ENCODE measurements at places on chromosomes 3 and 15. TPM values are rescaled to one million over a fixed set of nuclear protein-coding genes. Genes with fewer than 3 reads are reported as not detected.

GRCh38 chr3:123687286-123687685 is 102.4 kb upstream of the HACD2 start:
- H3K4me1 ChIP-seq = no peaks in the 10 kb centered on the region
- no peak overlapping the region for H3K27ac ChIP-seq
- no peak overlapping the region for H3K4me3 ChIP-seq

GRCh38 chr15:25600751-25601150 is 161.9 kb upstream of the UBE3A start:
- H3K27ac ChIP-seq = no peak overlapping the region
- DNase-seq = no peak
- H3K4me1 ChIP-seq = no peaks in the 10 kb centered on the region
- H3K4me3 ChIP-seq = no peak overlapping the region
- H3K36me3 ChIP-seq = no peaks in the 10 kb centered on the region
- no peaks in the 10 kb centered on the region for H3K27me3 ChIP-seq

DNA sequence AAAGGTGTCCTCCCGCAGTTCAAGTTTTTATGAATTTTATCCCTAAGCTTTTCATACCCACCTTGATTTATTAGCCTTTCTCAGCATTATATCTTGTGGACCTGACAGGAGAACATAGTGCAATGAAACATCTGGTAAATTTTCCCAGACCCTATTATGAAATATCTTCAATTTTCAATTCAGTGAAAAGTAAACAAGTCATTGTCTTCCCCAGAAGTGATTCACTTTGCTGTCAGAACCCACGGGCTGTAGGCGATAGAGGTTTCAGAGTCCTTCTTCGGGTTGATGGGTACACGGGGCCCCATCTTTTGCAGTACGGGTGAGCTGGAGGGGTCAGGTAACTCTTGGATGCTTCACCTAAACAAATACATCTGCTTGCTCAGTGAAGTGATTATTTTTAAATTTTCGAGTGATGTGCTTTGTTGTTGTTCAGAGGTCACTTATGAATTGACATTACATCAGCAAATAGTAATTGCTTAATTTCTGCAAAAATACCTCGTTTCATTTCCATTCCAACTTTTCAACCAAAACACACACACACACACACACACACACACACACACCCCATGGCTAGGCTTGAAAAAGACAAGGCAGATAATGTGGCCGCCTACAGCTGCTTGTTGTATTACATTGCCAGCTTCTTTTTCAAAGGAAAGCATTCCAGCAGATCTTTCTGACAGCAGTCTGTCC is 102.9 kb downstream of the SEMA6D start:
- no peaks in the 10 kb centered on the region for H3K27me3 ChIP-seq
- no peak overlapping the region for H3K27ac ChIP-seq
- H3K36me3 ChIP-seq = no peaks in the 10 kb centered on the region

ABCC5 gene
- total RNA-seq = 15.6 TPM

GRCh38 chr15:75327005-75327404 is 8.9 kb upstream of the COMMD4 start:
- H3K36me3 ChIP-seq = no peaks in the 10 kb centered on the region
- H3K4me1 ChIP-seq = no peaks in the 10 kb centered on the region
- DNase-seq = no peak
- H3K27me3 ChIP-seq = no peaks in the 10 kb centered on the region

MEX3B gene
- 1.9 TPM for total RNA-seq

MYEF2 gene
- total RNA-seq = 28.5 TPM

CCR3 gene
- total RNA-seq = 0.18 TPM

DNA sequence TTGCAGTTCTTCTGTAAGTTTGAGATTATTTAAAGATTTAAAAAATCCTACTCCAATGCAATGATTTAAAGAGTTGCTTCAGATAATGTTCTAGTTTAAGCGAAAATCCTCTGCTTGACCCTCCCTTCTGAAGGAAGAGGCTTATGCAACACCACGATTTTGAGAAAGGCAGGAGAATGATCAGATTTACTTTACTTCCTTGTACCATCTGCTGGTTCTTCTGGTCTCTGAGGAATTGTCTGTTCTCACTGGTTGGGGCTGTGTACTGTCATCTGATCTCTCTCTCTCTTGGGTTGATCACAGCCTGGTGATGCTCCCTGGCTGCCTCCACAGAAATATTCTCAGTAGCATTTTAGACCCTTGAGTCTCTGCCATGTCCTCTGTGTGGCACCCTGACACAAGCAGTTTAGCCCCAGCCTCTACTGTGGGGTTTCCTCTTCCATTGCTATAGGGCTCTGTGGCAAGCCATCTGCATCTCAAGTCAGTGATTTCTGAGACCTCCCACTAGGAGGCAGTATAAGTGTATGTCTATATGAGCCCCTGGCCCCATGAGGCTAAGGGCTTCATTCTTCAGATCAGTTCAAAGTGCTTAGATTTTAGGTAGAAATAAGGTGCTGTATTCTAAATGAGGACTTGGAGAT is 50.8 kb upstream of the PLAAT1 start:
- no peak for DNase-seq
- H3K4me1 ChIP-seq = no peaks in the 10 kb centered on the region
- H3K36me3 ChIP-seq = no peaks in the 10 kb centered on the region
- no peak overlapping the region for H3K4me3 ChIP-seq
- no peaks in the 10 kb centered on the region for H3K27me3 ChIP-seq

GRCh38 chr3:152461460-152461859 is 192.7 kb downstream of the MBNL1 start:
- no peak overlapping the region for H3K4me3 ChIP-seq
- no peaks in the 10 kb centered on the region for H3K4me1 ChIP-seq
- H3K27me3 ChIP-seq = no peaks in the 10 kb centered on the region
- peak overlapping the region; percentile 33 for H3K27ac ChIP-seq
- no peak for DNase-seq
- H3K36me3 ChIP-seq = peaks cover 6% of the 10 kb centered on the region

DNA sequence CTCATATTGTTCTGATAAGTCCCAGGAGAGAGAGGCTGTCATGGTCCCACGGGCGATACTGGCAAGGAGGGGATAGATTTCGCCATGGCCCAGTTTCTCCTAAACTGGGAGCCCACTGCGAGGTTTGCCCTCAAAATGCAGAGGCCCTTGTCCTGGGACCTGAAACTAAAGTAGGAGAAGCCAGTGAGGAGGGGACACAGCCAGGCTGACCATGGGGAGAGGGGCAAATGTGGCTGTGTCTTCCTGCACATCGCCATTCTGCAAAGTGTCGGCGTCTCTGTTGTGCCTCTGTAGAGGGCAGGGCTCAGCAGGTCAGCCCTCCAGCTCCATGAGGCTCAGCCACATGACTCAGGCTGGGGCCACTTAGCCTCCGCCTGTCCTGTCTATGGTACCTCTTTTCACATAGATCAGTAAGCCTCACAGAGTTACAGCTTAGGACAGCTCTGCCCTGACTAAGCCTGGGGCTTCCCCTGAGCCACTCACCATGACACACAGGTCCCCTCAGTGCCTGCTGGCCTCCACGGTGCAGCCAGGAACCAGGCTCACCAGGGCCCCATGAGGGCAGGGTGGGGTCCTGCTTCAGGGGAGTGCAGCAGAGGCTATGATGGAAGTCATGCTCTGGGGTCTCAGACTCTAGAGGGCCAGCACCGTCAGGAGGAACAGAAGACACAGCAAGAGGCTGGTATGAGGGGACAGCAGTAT is 28.6 kb upstream of the PLXNA1 start:
- H3K4me3 ChIP-seq = no peak overlapping the region
- no peaks in the 10 kb centered on the region for H3K4me1 ChIP-seq
- DNase-seq = no peak
- no peaks in the 10 kb centered on the region for H3K36me3 ChIP-seq
- H3K27me3 ChIP-seq = no peaks in the 10 kb centered on the region
- no peak overlapping the region for H3K27ac ChIP-seq

ALDH1A2 gene
- 1.7 TPM for total RNA-seq

- no peaks in the 10 kb centered on the region for H3K36me3 ChIP-seq
- DNase-seq = no peak
- H3K4me3 ChIP-seq = no peak overlapping the region
- no peaks in the 10 kb centered on the region for H3K27me3 ChIP-seq
- no peaks in the 10 kb centered on the region for H3K4me1 ChIP-seq
These were observed 224.9 kb upstream of the COL8A1 start for GRCh38 chr3:99413504-99413903.

- H3K4me1 ChIP-seq = no peaks in the 10 kb centered on the region
- H3K27me3 ChIP-seq = no peaks in the 10 kb centered on the region
- no peak for DNase-seq
- H3K27ac ChIP-seq = no peak overlapping the region
- no peak overlapping the region for H3K4me3 ChIP-seq
These were observed 372.7 kb downstream of the ROBO2 start for GRCh38 chr3:77412584-77412983.

FBXL22 gene
- total RNA-seq = 1.6 TPM

DLL4 gene
- not detected for total RNA-seq

- no peaks in the 10 kb centered on the region for H3K36me3 ChIP-seq
- H3K4me1 ChIP-seq = no peaks in the 10 kb centered on the region
- H3K27me3 ChIP-seq = no peaks in the 10 kb centered on the region
- H3K27ac ChIP-seq = no peak overlapping the region
- no peak overlapping the region for H3K4me3 ChIP-seq
These were observed 6.1 kb upstream of the LDHAL6B start for GRCh38 chr15:59200560-59200959.

- H3K4me1 ChIP-seq = no peaks in the 10 kb centered on the region
- H3K27ac ChIP-seq = no peak overlapping the region
- H3K36me3 ChIP-seq = peaks cover 63% of the 10 kb centered on the region
- no peaks in the 10 kb centered on the region for H3K27me3 ChIP-seq
These were observed 61.0 kb downstream of the GPR160 start for GRCh38 chr3:170098753-170099152.

GRCh38 chr3:57689367-57690053 is 3.4 kb downstream of the DENND6A start:
- H3K27me3 ChIP-seq = no peaks in the 10 kb centered on the region
- no peak overlapping the region for H3K27ac ChIP-seq
- DNase-seq = no peak
- peaks cover 39% of the 10 kb centered on the region for H3K4me1 ChIP-seq

- no peaks in the 10 kb centered on the region for H3K4me1 ChIP-seq
- no peaks in the 10 kb centered on the region for H3K36me3 ChIP-seq
- DNase-seq = no peak
- no peak overlapping the region for H3K4me3 ChIP-seq
- no peaks in the 10 kb centered on the region for H3K27me3 ChIP-seq
These were observed 58.8 kb downstream of the XXYLT1 start for GRCh38 chr3:195212033-195212748.

GRCh38 chr3:154227531-154227930 is 96.8 kb downstream of the DHX36 start:
- no peak overlapping the region for H3K27ac ChIP-seq
- H3K4me3 ChIP-seq = no peak overlapping the region
- no peaks in the 10 kb centered on the region for H3K4me1 ChIP-seq
- no peaks in the 10 kb centered on the region for H3K27me3 ChIP-seq
- H3K36me3 ChIP-seq = no peaks in the 10 kb centered on the region

TMEM207 gene
- not detected for total RNA-seq

CTXND1 gene
- not detected for total RNA-seq

- H3K4me1 ChIP-seq = no peaks in the 10 kb centered on the region
- H3K27ac ChIP-seq = no peak overlapping the region
- H3K27me3 ChIP-seq = no peaks in the 10 kb centered on the region
These were observed 36.4 kb downstream of the TAMM41 start for GRCh38 chr3:11810276-11810675.

DNA sequence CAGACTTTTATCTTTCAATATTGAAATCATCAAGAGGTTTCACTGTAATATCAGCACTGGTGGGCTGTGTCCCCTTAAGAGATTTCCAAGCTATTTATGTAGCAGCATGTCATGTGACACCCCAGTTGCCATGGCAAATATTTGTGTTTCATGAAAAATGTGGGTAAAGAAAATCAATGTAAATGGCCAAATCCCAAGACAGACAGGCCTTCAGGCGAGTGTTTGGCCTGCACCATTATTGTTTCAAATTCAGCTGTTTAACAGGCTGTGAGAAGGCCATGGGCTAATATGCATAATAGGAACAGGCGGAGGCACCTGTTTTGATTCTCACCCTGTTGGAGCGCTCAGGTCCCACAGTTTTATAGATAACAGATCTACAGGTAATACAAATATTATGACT is 104.2 kb downstream of the IQCH start:
- H3K4me1 ChIP-seq = no peaks in the 10 kb centered on the region
- no peak overlapping the region for H3K4me3 ChIP-seq
- no peaks in the 10 kb centered on the region for H3K27me3 ChIP-seq
- no peaks in the 10 kb centered on the region for H3K36me3 ChIP-seq
- H3K27ac ChIP-seq = no peak overlapping the region
- DNase-seq = no peak

TMEM43 gene
- total RNA-seq = 44.1 TPM

HEG1 gene
- 41.9 TPM for total RNA-seq

MESP2 gene
- not detected for total RNA-seq

- no peaks in the 10 kb centered on the region for H3K36me3 ChIP-seq
- DNase-seq = no peak
- no peak overlapping the region for H3K27ac ChIP-seq
- no peaks in the 10 kb centered on the region for H3K4me1 ChIP-seq
- no peaks in the 10 kb centered on the region for H3K27me3 ChIP-seq
These were observed 12.0 kb downstream of the DNASE1L3 start for GRCh38 chr3:58198804-58199203.

LINGO1 gene
- total RNA-seq = not detected

- H3K4me3 ChIP-seq = no peak overlapping the region
- H3K27me3 ChIP-seq = no peaks in the 10 kb centered on the region
- no peaks in the 10 kb centered on the region for H3K36me3 ChIP-seq
- H3K27ac ChIP-seq = no peak overlapping the region
- no peaks in the 10 kb centered on the region for H3K4me1 ChIP-seq
These were observed 121.3 kb upstream of the IQSEC1 start for GRCh38 chr3:13194285-13195209.

DNA sequence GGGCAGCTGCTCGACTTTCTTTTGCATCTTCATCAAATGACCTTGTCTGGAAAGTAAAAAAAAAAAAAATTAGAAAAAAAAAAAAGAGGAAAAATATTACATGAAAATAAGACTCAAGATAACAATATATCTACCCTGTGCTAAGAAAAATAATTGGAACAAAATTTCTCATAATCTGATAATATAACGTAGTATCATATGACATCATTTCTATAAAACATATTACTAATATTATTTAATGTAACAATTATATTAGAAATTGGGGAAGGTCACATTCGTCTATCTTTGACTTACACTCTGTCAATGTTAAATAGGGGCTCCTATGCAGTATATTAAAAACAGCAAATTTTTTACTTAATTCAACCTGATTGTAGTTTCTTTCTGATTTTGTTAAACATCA is 44.1 kb downstream of the INO80 start:
- DNase-seq = no peak
- H3K27me3 ChIP-seq = no peaks in the 10 kb centered on the region
- H3K27ac ChIP-seq = no peak overlapping the region
- no peaks in the 10 kb centered on the region for H3K4me1 ChIP-seq
- H3K4me3 ChIP-seq = no peak overlapping the region
- H3K36me3 ChIP-seq = peaks cover 13% of the 10 kb centered on the region

TP63 gene
- 0.20 TPM for total RNA-seq

- H3K4me3 ChIP-seq = no peak overlapping the region
- no peaks in the 10 kb centered on the region for H3K27me3 ChIP-seq
- no peaks in the 10 kb centered on the region for H3K36me3 ChIP-seq
- no peak overlapping the region for H3K27ac ChIP-seq
- DNase-seq = no peak
These were observed 71.3 kb upstream of the ETV5 start for GRCh38 chr3:186180151-186180550.

CFAP92 gene
- total RNA-seq = 0.46 TPM

- no peak overlapping the region for H3K4me3 ChIP-seq
- no peak for DNase-seq
- H3K27me3 ChIP-seq = no peaks in the 10 kb centered on the region
- H3K36me3 ChIP-seq = no peaks in the 10 kb centered on the region
These were observed 673.7 kb downstream of the DIPK2A start for GRCh38 chr3:144645300-144645699.

SRGAP3 gene
- 6.0 TPM for total RNA-seq

MYO5C gene
- 0.94 TPM for total RNA-seq

Data from naive thymus-derived CD4-positive, alpha-beta T cell (primary cell).